ENCODE measurements at places on chromosomes 3 and 15. TPM values are rescaled to one million over a fixed set of nuclear protein-coding genes. Genes with fewer than 3 reads are reported as not detected.

GRCh38 chr15:94592495-94592894, 361.1 kb downstream of the MCTP2 start:
- DNase-seq, result no peak

Gene CHP1
- 70.9 TPM for total RNA-seq

Gene NUDT16
- total RNA-seq, result 14.4 TPM

GRCh38 chr3:127152684-127153505, 40.0 kb upstream of the PRR23E start:
- DNase-seq, result no peak

Gene LRRC15
- total RNA-seq, result 16.4 TPM

Gene NISCH
- total RNA-seq, result 53.7 TPM

All from GM23248 (cell line).